ENCODE measurements at places on chromosomes 3 and 15. TPM values are rescaled to one million over a fixed set of nuclear protein-coding genes. Genes with fewer than 3 reads are reported as not detected.

POTEB2 gene
- total RNA-seq, result not detected

REC114 gene
- total RNA-seq, result not detected

GLDN gene
- not detected for total RNA-seq

A4GNT gene
- not detected for total RNA-seq

CHRFAM7A gene
- total RNA-seq, result 4.9 TPM

MASP1 gene
- 0.06 TPM for total RNA-seq

GP9 gene
- total RNA-seq, result not detected

PEAK1 gene
- total RNA-seq, result 12.6 TPM

CHRNA3 gene
- 0.29 TPM for total RNA-seq

Data from A549 treated with DMSO at 1 μM for 4 hours (cell line).